ENCODE measurements at places on chromosomes 7 and 10.

GRCh38 chr10:77532068-77532467, 105.5 kb downstream of the KCNMA1 start:
- no peak for DNase-seq

- no peak for DNase-seq
Measured at GRCh38 chr7:121083790-121084251, 95.3 kb downstream of the CPED1 start.

DNA sequence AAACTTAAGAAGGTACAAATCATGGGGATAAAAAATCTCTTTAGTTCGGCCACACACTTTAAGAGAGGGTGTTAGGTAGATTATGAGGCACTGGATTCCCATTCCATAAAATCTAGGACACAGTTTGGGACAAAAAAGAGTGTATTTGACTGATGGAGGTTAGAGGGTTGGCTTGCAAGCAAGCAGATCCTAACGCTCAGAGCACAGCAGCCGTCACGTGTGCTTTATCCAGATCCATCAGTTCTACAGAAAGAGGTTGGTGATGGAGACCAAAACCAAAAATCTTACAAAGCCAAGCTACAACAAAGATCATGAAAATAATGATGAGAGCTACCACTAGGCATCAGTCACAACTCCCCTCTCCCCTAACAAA, 549.4 kb downstream of the TNS3 start:
- DNase-seq: no peak

GRCh38 chr10:107687701-107688100, 523.2 kb upstream of the SORCS1 start:
- DNase-seq: no peak

DNA sequence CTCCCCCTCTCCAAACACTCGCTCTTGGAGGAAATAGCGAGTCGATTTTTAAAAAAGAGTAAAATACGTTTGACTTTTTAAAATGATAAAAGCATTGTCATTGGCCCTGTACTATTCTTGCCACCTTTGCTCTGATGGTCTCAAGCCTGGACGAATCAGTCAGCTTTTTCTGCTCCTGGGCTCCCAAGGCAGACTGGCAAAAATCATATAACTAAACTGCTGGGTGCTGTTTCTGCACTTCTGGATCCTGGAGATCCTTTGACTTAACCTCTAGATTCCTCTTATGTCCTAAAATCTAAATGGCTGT, 1.8 kb downstream of the TPST1 start:
- no peak for DNase-seq

DNA sequence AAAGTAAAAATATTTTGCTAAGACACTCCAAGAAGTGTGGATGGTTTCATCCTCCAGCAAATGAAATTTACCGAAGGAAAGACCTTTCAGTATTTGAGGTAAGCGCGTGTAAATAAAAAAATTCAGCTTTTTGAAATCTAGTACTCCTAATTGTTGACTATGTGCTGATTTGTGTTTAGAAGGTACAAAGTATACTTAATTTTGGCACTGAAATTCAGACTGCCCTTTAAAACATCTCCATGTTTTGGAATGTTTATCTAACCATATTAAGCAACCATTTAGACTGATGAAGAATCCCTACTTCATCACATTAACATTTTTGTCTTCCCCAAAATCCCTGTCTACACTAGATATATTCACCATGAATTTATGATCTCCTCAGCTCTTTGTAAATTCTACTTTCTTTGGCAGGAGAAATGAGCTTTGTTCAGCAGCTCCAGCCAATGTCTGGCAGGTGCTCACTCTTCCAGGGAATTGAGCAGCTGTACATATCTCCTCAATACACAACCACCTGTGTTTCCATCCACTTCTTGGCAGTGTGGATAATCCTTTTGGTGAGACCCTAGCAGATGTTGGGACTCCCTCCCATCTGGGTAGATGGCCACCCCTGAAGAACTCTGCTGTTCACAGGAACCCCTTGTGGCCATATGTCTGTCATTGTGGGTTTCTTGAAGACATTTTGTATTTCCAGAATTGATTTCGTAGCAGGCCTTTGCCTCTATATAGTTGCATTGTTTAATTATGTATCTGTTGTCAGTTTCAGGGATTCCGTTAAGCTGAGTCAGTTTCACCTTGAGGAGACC, 129.4 kb upstream of the SAMD8 start:
- DNase-seq: no peak

DNA sequence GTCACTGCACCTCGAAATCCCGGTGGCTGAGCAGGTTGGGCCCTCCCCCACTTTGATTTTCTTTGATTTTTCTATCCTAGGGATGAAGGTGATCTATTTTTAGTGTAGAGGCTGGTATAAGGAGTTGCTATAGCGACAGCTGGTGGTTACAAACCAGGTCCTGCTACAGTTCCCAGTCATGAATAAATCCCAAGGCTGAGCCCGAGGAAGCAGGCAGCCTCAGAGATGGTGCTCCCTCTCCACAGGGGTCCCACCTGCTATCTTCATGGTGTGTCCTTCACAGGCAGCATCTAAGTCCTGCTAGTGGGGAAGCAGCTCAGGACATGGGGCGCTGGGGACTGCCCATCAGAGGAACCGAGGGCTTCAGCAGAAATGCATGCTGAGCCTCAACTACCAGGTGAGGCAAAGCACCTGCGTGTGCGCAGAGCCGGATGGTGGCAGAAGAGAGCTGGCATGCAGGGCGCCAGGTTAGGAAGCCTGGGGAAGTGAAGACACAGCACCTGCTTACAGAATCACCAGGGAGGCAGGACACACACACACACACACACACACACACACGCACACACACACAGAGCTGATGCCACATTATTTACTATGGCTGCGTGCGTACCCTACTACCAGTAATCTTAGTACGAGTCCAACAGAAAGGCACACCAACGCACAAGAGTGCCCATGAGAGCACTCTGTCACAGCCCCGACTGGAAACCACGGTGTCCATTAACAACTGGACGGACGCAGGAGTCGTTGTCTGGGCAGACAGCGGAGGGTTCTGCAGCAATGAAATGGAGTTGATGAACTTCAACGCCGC, 150.9 kb downstream of the PRKAG2 start:
- DNase-seq: peak; percentile 34

DNA sequence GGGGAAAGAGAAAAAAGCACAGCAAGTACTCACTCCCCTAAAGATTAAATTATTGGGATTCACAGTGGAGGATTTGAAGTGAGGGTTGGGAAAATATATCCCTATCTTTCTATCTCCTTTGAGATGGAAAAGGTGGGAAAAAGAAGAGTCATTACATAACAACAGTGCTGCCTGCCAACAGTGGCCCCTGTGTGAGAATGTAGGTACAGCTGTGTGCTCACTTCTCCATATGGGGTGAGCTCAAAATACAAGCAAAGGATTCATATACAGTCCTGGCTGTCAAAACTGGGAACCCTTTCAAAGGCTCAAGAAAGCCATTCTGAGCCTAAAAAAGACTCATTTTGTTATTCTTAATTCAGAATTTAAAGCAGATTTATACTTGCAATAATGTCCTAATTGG, 458.5 kb downstream of the GPAM start:
- no peak for DNase-seq

DNA sequence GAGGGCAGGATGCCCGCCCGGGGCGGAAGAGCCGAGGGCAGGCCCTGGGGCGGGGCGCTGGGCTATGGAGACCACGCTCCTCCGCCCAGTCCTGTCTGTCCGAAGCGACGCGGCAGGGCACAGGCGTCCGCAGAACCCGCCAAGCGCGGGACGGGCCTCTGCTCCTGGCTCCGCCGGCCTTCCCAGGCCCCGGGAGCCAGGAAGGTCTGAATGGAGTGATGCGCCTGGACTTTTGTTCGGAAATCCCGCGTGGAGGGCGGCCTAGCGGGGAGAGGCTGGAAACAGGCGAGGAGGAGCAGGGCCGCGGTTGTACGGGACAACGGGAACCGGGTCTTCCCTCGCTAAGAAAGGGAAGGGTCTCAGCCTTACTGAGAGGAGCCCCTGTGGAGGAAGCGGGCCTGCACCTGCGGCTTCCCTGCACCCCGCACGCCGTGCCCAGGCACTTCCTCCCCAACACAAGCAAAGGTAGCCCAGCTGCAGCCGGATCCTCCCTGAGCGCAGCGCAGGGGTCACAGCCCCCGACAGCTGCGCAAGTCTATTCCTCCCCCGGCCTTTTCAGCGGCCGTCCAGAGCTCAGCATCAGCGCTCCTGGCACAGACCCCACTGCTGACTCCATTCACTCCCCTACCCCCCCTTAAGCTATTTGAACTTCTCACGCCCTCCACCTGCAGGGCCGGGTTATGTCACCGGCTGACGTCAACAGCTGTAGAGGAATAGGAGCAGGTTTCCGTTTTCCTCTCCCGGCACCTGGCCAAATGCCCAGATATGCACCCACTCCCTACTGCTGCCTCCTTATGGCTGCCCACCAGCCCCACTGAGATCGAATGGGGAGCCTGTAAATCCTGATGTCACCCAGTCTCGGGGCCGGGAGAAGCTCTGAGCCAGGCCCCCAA, 143.2 kb upstream of the RET start:
- DNase-seq: no peak

- DNase-seq: no peak
Measured at GRCh38 chr10:101052285-101052684, 9.5 kb upstream of the KAZALD1 start.

GRCh38 chr7:1818575-1819258, 148.6 kb downstream of the ELFN1 start:
- DNase-seq: peak; percentile 67

GRCh38 chr7:130901209-130901783, 167.3 kb upstream of the KLF14 start:
- DNase-seq: no peak

- no peak for DNase-seq
Measured at GRCh38 chr10:122328676-122329075, 45.8 kb upstream of the PLEKHA1 start.

GRCh38 chr7:148264933-148265557, 325.5 kb upstream of the C7orf33 start:
- DNase-seq: peak; percentile 63

- no peak for DNase-seq
Measured at GRCh38 chr10:102003541-102003940, 52.4 kb downstream of the ARMH3 start.

DNA sequence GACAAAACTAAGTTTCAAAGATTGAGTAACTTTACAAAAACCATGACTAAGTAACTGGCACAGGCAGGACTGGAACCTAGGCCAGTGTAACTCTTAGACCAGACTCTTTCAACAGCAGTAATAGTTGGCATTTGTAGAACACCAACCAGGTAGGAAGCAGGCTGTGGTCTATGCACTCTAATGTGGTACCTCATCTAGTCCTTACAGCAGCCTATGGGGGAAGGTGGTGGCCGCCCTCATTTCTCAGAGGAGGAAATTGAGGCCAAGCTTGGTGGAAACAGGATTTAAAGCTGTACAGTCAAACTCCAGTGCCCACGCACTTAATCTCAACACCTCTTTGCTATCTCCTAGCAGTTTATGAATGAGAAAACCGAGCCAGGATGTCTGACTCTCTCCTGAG, 165.4 kb upstream of the LRGUK start:
- no peak for DNase-seq

GRCh38 chr7:52507546-52508255, 527.7 kb upstream of the POM121L12 start:
- DNase-seq: no peak

DNA sequence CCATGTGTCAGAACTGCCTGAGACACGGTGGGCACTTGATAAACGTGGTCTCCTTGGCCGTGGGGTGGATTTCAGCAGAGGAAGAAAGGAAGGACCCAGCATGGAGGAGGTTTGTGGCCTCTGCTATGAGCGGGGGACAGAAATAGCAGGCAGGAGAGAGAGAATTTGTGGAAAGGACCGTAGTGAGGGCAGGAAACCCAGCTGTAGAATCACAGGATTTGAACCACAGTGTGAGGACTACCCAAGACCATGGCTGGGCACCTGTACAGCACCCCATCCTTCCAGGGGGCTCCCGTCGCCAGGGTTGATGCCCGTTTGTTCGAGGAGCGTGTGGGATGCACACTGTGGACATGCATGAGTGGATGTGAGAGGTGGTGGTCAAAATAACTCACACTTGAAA, 183.4 kb downstream of the PTPN20 start:
- no peak for DNase-seq

GRCh38 chr10:92354587-92354986, 63.6 kb downstream of the MARCHF5 start:
- no peak for DNase-seq

DNA sequence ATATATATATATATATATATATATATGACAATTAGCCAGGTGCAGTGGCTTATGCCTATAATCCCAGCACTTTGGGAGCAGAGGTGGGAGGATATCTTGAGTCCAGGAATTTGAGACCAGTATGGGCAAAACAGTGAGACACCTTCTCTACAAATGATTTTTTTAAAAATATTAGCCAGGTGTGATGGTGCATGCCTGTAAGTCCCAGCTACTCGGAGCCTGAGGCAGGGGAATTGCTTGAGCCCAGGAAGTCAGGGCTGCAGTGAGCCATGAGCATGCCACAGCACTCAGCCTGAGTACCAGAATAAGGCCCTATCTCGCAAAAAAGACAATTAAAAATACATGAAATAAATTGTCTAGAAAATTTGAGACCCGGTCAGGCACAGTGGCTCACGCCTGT, 47.2 kb upstream of the MSRB2 start:
- DNase-seq: no peak

GRCh38 chr10:105023211-105024111, 382.4 kb downstream of the SORCS3 start:
- no peak for DNase-seq

- DNase-seq: no peak
Measured at GRCh38 chr7:32155712-32156111, 85.5 kb upstream of the PDE1C start.

- no peak for DNase-seq
Measured at GRCh38 chr10:27464993-27465392, 39.1 kb upstream of the RAB18 start.

- DNase-seq: no peak
Measured at GRCh38 chr10:97686301-97686961, 610 bp downstream of the AVPI1 start.

- DNase-seq: peak; percentile 0
Measured at GRCh38 chr7:107538001-107538400, 25.7 kb downstream of the COG5 start.

DNA sequence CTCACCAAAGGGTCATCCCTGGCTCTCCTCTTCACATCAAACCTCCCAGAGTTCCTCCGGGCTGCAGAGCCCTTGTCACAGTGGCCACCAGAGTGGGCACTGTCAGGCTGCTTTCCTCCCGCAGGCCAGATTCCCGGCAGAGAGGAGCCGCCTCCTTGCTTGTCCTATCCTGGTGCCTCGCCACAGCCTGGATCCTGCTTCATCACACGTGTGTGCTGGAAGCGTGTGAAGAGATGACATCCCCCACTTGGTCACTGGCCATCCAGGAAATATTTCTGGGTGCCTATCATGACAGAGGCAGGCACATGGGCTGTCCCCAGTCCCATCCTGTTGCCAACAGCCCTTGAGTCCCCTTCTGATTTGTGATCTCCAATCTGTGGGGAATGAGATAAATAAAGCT, 15.0 kb downstream of the INSIG1 start:
- no peak for DNase-seq

- DNase-seq: no peak
Measured at GRCh38 chr10:491667-492424, 197.6 kb downstream of the DIP2C start.

GRCh38 chr10:73576178-73576889, 14.8 kb downstream of the USP54 start:
- no peak for DNase-seq
